ENCODE measurements at places on chromosomes 1 and 21.

- no peak for DNase-seq
These were observed 62.7 kb upstream of the IPO9 start for GRCh38 chr1:201766131-201766866.

DNA sequence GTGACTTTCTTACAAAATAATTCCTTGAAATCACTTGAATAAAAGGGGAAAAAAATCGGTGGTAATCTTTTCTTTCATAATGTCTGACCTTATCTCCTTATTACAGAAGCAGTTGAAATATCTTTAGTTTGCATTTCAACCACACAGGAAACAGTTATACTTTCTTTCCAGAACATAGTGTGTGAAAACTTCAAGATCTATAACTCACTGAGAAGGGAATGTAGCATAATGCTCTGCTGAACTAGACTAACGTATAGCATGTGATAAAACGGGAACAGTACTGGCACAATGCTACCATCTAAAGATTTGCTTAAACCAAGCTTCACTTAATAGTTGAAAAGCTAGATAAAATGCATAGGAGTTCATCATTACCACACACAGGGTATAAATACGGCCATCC lies 45.0 kb downstream of the VAV3 start:
- no peak for DNase-seq

- DNase-seq = peak; percentile 51
These were observed 46.5 kb downstream of the LUZP1 start for GRCh38 chr1:23122023-23122748.

- DNase-seq = no peak
These were observed 114.0 kb downstream of the NBPF12 start for GRCh38 chr1:147052143-147052542.

GRCh38 chr1:39395357-39395831 lies 96.0 kb upstream of the BMP8A start:
- no peak for DNase-seq
